ENCODE measurements at places on chromosomes 4 and X. TPM values are rescaled to one million over a fixed set of nuclear protein-coding genes. Genes with fewer than 3 reads are reported as not detected.

Gene GPR50
- total RNA-seq = not detected

DNA sequence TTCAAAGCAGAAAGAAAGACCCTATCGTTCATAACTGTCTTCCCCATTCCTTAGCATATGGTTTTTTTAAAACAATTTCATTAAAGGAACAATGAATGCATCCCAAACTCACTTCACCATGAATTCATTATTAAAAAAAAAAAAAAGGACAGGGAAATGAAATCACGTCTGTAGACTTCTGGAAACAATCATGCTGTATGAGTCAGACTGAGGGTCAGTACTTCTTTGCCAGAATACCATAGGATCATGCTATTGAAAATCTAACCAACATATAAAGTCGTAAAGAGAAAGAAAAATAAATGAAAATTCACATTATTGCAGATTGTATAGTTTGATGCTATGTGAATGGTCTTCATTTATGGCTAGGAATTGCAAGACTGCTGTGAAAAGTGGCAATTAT is 144.4 kb downstream of the PCDH18 start:
- H3K36me3 ChIP-seq = no peaks in the 10 kb centered on the region
- H3K27me3 ChIP-seq = no peaks in the 10 kb centered on the region
- no peak overlapping the region for H3K4me3 ChIP-seq
- no peak for DNase-seq

GRCh38 chrX:18861511-18861910 is 122.4 kb downstream of the PHKA2 start:
- DNase-seq = no peak
- no peak overlapping the region for H3K4me3 ChIP-seq
- no peaks in the 10 kb centered on the region for H3K27me3 ChIP-seq
- no peaks in the 10 kb centered on the region for H3K4me1 ChIP-seq
- no peak overlapping the region for H3K27ac ChIP-seq

DNA sequence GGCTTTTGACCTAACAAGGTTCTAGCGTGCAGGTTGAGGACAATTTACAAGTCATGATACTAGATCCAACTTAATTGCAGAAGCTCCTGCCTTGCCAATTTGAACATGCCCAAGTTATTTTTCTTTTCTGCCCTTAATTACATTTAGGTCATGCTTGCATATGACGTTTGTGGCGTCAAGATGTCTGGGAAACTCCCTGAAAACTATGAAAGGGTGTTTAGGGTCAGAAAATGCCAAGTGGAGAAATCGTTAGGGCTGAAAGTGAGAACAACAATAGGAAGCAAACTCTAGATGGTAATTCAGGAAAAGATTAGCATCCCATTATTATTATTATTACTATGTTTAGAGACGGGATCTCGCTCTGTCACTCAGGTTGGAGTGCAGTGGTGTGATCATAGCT is 38.2 kb upstream of the PLAC8 start:
- no peak overlapping the region for H3K27ac ChIP-seq
- H3K4me1 ChIP-seq = peaks cover 43% of the 10 kb centered on the region
- no peaks in the 10 kb centered on the region for H3K27me3 ChIP-seq
- no peak for DNase-seq
- no peak overlapping the region for H3K4me3 ChIP-seq

DNA sequence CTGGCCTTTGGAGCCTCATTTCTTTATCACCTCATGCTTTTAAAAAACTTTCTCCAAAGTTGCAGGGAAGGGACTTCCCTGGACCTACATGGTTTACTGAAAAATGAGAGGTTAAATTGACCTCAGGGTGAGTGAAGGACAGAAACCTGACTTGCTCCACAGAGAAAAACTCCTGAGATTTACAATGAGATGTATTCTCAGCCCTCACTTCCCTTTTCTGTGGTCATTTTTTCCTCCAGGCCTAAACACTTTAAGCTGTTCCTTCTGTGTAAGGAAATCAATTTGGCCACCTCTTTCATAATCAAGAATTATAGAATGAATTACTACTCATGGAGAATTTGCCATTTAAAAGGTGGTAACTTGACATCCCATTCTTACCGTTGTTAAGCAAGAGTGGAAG is 77.9 kb downstream of the HPGD start:
- DNase-seq = no peak
- no peaks in the 10 kb centered on the region for H3K27me3 ChIP-seq
- H3K27ac ChIP-seq = no peak overlapping the region
- no peaks in the 10 kb centered on the region for H3K36me3 ChIP-seq
- no peaks in the 10 kb centered on the region for H3K4me1 ChIP-seq

DNA sequence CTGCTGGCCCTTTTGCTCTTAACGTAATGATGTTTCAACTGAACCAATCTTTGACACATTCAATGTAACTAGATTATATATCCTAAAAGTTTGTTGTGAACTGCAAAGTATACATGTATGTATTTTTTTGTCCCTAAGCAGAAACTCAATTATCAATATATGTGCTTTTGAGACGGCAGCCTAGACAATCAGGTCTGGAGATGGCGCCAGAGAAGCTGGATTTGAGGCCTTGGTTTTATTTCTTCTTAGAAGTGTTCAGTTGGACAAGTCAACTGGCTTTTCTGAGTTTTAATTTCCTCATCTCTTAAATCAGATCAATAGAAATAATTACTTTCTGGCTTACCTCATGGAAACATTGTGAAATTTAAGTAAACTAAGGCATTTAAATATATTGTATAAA is 62.5 kb downstream of the DCAF8L1 start:
- no peaks in the 10 kb centered on the region for H3K4me1 ChIP-seq
- H3K27me3 ChIP-seq = no peaks in the 10 kb centered on the region
- no peak overlapping the region for H3K4me3 ChIP-seq

DNA sequence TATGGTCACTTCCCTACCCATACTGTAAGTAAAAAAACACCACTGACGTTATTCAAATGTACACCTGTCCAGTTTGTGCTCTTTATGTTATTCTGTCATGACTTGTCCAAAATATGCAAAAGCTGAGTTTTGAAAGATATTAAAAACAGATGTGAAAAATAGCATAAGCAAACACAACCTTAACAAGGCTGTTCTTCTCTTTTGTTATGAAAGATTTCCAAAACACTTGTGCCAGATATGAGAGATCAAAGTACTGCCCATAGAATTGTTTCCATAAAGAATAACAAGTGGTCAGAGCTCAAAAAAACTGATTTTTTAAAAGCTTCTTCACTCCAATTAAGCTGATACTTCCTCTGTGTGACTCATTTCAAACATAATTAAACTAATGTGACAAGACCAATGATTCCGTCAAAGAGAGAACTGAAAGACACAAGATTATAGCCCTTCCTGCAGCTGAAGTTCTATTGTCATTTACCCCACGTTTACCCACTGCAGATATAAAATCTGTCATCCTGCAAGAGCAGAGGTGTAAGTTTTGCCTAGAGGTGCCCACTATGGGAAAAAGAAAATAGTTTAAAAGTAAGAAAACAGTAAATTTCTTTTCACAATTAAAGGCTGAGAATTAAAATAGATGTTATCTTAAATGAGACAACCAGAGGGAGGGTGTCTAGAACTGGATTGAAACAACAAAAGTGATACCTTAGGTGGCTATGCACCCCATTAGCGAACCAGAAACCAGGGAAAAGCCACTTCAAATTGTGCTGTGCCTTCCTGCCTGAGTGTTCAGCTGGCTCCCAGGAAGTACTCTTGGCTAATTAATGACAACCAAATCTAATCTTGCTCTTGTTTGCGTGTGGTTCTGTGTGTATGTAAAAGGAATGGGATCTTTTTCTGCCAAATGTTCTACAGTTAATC is 30.1 kb downstream of the RASSF6 start:
- H3K4me1 ChIP-seq = no peaks in the 10 kb centered on the region
- no peak overlapping the region for H3K4me3 ChIP-seq
- no peaks in the 10 kb centered on the region for H3K27me3 ChIP-seq
- DNase-seq = no peak

Gene LONRF3
- 23.0 TPM for total RNA-seq

- H3K36me3 ChIP-seq = no peaks in the 10 kb centered on the region
- DNase-seq = no peak
- no peak overlapping the region for H3K4me3 ChIP-seq
- no peak overlapping the region for H3K27ac ChIP-seq
- no peaks in the 10 kb centered on the region for H3K27me3 ChIP-seq
- no peaks in the 10 kb centered on the region for H3K4me1 ChIP-seq
Measured at GRCh38 chrX:134891652-134892051, 99.1 kb upstream of the SMIM10 start.

Gene CFP
- 25.4 TPM for total RNA-seq

GRCh38 chrX:153925739-153926551 is at the start of gene ARHGAP4:
Gene ARHGAP4 (minus strand): TSS chrX:153926264. CDS start chrX:153926202, 62 bp downstream.
- no peaks in the 10 kb centered on the region for H3K27me3 ChIP-seq
- peak within 1 kb of the TSS; percentile 97 for H3K27ac ChIP-seq
- peaks cover 4% of the 10 kb centered on the region for H3K4me1 ChIP-seq
- DNase-seq = peak; percentile 86
- peaks cover 14% of the 10 kb centered on the region for H3K36me3 ChIP-seq

DNA sequence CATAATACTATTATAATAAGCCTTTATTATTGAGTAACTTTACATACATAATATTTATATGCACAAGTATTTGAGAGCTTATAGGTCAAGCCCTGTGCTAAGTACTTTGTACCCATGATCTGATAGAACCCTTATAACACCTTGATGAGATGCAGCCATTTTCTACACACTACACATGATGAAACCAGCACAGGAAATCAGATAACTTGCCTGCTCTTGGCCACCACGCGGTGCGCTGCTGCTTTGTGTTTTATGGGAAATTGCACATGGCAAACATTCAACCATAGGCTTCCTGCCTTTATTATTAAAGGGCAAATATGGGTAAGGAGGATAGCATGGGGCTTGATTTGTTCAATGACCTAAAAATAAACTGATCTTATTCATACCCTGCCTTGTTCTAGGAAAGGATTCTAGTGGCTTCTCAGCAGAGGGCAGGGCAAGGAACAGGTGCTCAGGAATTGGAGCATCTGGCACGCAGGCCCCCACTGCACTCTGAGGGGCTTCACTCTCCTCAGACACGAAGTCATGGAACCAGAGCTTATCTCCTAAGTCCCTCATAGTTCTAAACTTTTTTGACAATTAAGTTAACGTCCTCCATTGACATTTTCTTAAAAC is 31.6 kb upstream of the NAP1L5 start:
- no peak overlapping the region for H3K4me3 ChIP-seq
- peaks cover 70% of the 10 kb centered on the region for H3K36me3 ChIP-seq
- H3K27ac ChIP-seq = no peak overlapping the region
- DNase-seq = no peak
- no peaks in the 10 kb centered on the region for H3K4me1 ChIP-seq

- H3K27me3 ChIP-seq = no peaks in the 10 kb centered on the region
- H3K4me1 ChIP-seq = no peaks in the 10 kb centered on the region
- H3K36me3 ChIP-seq = no peaks in the 10 kb centered on the region
- DNase-seq = peak; percentile 62
- no peak overlapping the region for H3K4me3 ChIP-seq
Measured at GRCh38 chr4:45841791-45842190, 282.1 kb downstream of the GABRG1 start.

DNA sequence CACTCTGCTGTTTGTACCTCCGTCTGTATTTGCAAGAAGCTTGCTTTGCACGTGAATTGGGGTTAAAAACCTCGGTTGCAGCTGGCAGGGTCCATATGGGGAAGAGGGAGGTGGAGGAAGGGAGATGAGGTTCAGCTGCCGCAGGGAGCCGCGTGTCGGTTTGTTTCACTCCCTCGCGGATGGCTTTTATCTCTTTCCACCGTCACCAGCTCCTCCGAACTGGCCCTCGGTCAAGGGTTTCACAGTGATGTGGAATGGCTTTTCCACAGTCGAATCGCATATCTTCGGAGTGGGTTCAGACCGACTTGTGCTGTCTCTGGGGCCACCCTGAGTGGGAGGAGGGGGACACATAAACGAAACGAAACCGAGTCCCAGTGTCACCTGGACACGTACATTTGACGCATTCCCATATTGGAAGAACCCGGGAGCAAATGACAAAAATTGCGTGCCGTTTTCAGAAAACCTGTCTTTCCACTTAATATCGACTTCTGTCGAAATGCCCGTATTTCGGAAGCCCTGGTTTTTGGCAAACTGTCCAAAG is 929 bp downstream of the ZBTB33 start:
- peak overlapping the region; percentile 32 for H3K4me3 ChIP-seq
- H3K36me3 ChIP-seq = peaks cover 14% of the 10 kb centered on the region
- no peaks in the 10 kb centered on the region for H3K27me3 ChIP-seq
- peak overlapping the region; percentile 94 for H3K27ac ChIP-seq
- no peak for DNase-seq

DNA sequence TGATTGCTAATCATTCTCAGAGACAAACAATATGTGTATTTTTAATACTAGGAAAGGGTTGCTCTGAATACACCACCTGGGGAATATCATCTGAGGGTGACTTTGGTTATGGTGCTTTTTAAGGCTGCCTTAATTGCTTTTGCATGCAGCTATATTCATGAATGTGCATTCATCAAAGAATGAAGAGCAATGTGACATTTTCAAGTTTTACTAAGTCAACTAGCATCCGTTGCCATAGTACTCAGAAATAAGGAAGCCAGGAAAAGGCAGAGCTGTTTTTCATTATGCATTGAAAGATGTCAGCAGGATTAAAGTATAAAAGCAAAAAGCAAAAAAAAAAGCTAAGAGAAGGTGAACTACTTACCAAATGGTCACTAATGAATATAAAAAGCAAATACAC is 67.4 kb upstream of the PCDH18 start:
- DNase-seq = no peak
- H3K27ac ChIP-seq = no peak overlapping the region
- no peak overlapping the region for H3K4me3 ChIP-seq
- no peaks in the 10 kb centered on the region for H3K36me3 ChIP-seq
- no peaks in the 10 kb centered on the region for H3K27me3 ChIP-seq
- no peaks in the 10 kb centered on the region for H3K4me1 ChIP-seq

- no peak overlapping the region for H3K27ac ChIP-seq
- H3K4me3 ChIP-seq = no peak overlapping the region
- H3K4me1 ChIP-seq = no peaks in the 10 kb centered on the region
- H3K36me3 ChIP-seq = no peaks in the 10 kb centered on the region
- peak; percentile 63 for DNase-seq
- H3K27me3 ChIP-seq = no peaks in the 10 kb centered on the region
Measured at GRCh38 chrX:151722241-151722846, 6.5 kb downstream of the FATE1 start.

Gene DSPP
- not detected for total RNA-seq

DNA sequence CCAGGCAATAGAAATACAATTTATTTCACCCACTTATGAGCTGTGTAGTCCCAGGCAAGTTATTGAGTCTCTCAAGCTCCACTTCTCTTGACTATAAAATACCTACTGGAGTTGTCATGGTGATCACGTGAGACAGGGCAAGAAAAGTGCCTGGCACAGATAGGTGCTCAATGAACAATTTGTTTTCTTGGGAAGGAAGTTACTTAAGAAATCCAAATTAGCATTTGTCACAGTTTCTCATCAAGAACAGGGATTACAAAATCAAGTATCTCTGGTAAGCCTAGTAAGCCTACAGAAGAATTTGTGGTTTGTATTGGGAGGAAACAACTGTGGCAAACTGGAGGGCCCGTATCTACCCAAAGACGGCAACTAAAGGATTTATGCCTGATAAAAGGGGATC is 37.5 kb upstream of the RASGEF1B start:
- H3K27me3 ChIP-seq = no peaks in the 10 kb centered on the region
- H3K27ac ChIP-seq = peak overlapping the region; percentile 71
- H3K36me3 ChIP-seq = no peaks in the 10 kb centered on the region

- no peak overlapping the region for H3K27ac ChIP-seq
- H3K4me1 ChIP-seq = no peaks in the 10 kb centered on the region
- no peak for DNase-seq
- H3K27me3 ChIP-seq = no peaks in the 10 kb centered on the region
- H3K4me3 ChIP-seq = no peak overlapping the region
Measured at GRCh38 chr4:175873707-175874106, 61.6 kb upstream of the GPM6A start.

Gene MGST2
- total RNA-seq = 60.8 TPM

- H3K4me1 ChIP-seq = no peaks in the 10 kb centered on the region
- H3K27me3 ChIP-seq = no peaks in the 10 kb centered on the region
- no peaks in the 10 kb centered on the region for H3K36me3 ChIP-seq
- no peak overlapping the region for H3K27ac ChIP-seq
Measured at GRCh38 chrX:135086197-135086854, 34.0 kb downstream of the ETDB start.

All from left lung (tissue), 14 donors.